Breast epithelium (tissue), 4 donors: ENCODE measurements at places on chromosomes 3 and 15.

- peak; percentile 44 for DNase-seq
Measured at GRCh38 chr3:62607287-62608029, 234.1 kb upstream of the FEZF2 start.

DNA sequence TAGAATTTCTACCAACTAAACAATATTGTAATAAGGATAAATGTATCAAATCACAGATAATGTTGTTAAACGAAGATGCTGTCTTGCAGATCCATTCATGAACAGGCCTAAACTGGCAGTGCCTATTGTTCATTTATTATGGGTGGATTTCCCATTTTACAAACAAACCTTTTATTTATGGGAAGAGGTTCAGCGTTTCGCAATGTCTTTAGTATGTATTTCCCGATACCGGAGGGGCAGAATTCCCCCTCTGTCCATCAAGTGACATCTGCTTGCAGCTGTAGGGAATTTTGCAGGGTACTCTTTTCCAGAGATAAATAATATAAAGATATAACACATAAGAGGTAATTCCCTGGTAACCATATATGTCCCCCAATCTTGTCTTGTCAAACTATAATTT is 5.7 kb downstream of the CEP19 start:
- DNase-seq, result no peak

- DNase-seq, result no peak
Measured at GRCh38 chr3:3154879-3155610, 24.4 kb downstream of the CRBN start.

- DNase-seq, result no peak
Measured at GRCh38 chr15:101122266-101122665, 129.6 kb downstream of the CHSY1 start.

DNA sequence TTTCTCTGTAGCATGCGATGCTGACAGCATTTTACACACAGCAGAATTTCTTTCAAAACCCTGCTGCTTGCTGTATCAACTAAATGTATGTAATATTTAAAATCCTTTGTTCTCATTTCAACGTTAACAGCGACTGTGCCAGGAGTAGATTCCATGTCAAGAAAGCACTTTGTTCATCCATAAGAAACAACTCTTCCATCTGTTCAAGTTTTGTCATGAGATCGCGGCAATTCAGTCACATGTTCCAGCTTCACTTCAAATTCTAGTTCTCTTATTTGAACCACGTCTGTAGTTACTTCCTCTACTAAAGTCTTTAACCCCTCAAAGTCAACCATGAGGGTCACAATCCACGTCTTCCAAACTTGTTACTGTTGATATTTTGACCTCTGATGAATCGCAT is 50.6 kb downstream of the SMARCC1 start:
- no peak for DNase-seq

- DNase-seq, result no peak
Measured at GRCh38 chr3:183210341-183210740, 42.7 kb upstream of the B3GNT5 start.

DNA sequence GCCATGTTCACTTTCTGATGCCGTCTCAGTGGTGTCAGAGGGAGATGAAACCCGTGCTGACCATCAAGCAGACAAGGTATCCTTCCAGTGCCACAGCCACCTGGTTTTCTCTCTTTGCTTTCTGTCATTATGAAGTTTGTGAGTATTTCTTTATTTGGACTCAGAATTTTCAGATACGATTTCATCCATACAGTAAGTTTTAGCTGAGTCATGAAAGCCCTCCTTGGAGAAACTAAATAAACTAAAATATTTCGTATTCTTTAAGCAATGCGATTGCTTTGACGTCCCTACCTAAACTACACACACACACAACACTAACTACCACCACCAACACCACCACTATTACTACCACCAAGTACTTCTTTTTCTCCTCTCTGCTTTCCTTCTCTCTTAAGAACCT is 350.1 kb downstream of the NTRK3 start:
- DNase-seq, result no peak

GRCh38 chr15:98881526-98882520 is 125.8 kb downstream of the PGPEP1L start:
- no peak for DNase-seq

DNA sequence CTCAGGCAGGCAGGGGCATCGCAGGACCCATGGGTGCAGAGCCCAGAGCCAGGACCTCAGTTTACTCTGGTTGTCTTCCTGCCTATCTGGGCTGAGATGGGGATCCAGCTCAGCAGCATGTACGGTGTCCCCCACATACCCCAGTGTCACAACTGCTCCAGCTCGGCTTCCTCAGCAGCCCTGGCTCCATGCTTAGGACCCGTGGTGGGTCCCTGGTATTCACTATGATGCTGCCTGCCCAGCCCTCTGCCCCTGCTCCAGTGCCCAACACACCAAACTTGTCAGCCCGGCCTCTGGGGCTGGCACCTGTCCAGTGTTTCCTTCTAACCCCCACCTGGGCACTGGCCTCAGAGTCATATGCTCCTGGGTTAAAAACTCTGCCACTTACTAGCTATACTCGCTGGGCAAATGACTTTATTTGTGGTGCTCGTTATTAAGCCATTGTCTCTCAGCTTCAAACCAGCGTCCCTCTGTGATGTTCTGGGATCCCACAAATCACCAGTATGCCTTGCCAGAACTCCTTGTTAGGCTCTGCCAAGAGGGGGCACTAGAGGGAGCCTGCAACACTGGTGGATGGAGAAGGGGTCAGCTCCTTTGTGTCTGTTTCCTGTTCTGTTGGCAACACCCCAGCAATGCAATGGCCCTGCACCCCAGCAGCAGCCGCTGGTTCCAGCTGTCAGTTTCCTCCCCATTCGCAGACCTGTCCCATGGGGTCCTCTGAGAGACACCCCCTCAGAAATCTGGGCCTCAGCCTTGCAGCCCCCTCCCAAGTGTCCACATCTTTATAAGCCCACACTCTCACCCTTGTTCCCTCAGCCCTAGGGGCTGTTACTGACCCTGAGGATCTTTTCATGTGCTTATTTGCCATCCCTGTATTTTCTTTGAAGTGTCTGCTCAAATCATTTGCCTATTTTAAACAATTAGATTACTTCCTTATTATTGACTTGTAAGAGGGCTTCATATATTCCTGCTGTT is 24.1 kb upstream of the MRPS22 start:
- no peak for DNase-seq

DNA sequence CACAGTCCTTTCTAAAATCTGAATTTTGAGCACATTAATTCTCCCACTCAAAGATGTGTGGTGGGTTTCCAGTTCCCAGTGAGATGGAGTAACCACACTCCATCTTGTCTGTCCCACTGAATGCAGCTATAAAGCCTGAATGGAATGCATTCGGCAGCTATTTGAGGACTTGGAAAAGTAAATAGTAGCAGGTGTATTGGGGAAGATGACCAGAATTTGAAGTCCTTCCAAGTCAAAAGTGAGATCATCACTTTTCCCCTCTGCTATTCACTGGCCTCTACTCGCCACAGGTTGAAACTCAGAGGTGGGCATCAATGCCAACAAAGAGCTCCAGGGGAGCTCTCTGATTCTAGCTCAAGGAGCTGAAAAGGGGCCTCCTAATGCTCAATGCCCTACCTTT is 8.1 kb upstream of the GNB5 start:
- DNase-seq, result no peak

DNA sequence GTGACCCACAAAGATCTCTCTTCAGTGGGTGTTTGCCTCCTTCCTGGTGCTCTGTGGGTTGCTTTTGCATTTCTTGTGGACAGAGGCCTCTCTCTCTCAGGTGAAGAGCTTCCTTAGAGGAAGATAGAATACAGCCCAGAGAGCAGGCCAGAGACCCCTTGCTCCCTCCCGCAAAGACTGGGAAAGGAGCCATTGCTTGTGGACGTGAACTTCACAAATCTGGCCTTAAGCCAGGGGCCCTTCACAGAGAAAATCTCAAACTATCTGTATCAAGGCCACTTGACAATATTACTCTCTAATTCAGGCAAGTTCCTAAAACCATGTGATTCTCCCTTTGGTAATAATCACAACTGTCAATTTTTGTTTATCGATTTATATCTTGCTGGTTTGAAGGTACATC is 30.4 kb upstream of the CLK3 start:
- DNase-seq, result no peak

DNA sequence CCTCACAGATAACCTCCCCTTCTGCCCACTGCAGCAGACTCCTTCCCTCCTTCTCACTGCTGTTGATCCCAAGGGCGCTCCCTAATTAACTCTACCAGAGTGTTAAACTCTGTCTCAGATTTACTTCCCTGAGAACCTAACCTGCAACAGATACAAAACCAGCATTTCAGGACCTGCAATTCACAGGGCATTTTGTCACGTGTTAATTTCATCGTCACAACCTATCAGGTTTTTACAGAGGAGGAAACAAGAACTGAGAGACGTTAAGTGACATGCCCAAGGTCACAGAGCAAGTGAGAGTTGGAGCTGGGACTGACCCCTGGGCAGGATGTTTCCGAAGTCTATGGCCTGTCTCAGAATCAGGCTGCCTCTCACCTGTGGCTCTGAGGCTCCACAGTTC is 223.9 kb downstream of the UACA start:
- no peak for DNase-seq

- DNase-seq, result no peak
Measured at GRCh38 chr3:99984668-99985067, 129.6 kb downstream of the FILIP1L start.

GRCh38 chr3:46693038-46693891 is at the start of gene ALS2CL:
TSS of gene ALS2CL (minus strand) at chr3:46693679. CDS start at chr3:46689440, 4,239 bp downstream.
- DNase-seq, result peak; percentile 57

- DNase-seq, result no peak
Measured at GRCh38 chr3:47436180-47436579, 39.6 kb downstream of the SCAP start.

GRCh38 chr3:16388850-16389441 is 123.9 kb downstream of the OXNAD1 start:
- no peak for DNase-seq

DNA sequence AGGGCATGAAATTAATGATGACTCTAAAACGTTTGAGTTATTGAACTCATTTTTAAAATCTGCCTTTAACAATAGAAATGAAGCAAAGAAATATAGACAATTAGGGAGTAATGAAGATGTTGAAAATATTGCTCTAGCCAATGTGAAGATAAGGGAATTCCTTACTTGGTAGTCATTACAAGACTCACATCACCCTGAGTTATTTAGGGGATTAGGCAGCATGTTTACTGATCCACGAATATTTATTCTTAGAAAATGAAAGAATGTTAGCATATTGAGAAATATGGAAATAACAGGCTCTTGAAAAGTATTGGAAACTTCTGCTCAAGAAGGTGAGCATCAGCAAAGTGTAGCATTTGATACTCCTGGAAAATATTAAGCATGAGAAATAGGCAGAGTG is 398.1 kb upstream of the ARPP21 start:
- no peak for DNase-seq

DNA sequence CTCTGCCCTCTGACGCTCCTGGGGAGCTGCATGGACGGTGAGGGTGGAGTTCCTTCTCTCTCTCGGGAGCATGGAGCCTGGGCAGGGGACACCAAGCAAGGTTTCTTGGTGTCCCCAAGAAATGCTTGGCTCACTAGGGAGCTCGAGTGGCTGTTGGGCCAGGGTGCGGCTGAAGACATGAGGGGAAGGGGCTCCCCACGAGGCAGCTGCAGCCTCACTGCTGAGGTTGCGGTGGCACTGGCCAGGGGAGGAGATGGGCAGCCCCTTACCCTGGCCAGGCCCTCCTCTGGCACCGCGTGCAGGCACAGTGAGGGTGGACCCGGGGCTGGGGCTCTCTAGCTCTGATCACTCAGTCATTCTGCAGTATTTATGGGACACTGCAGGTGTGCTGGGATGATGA is 43.5 kb upstream of the SLC41A3 start:
- DNase-seq, result peak; percentile 28

DNA sequence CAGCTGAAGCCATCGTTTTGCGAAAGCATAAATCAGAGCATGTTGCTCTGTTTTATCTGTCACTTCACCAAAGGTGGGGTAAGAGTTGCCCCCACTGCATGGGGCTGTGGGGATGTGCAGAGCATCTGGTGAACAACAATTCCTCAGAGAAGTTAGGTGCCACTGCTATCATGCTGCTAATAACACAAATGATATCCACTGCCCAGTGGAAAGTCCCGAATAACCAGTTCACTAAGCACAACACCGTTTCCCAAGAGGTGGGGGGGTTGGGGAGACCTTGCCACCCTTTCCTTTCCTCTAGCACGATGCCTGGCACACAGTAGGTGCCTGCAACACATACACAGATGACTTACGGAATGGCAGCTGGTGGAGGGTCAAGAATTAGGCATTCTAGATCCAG is 38.6 kb downstream of the FAM3D start:
- DNase-seq, result no peak

DNA sequence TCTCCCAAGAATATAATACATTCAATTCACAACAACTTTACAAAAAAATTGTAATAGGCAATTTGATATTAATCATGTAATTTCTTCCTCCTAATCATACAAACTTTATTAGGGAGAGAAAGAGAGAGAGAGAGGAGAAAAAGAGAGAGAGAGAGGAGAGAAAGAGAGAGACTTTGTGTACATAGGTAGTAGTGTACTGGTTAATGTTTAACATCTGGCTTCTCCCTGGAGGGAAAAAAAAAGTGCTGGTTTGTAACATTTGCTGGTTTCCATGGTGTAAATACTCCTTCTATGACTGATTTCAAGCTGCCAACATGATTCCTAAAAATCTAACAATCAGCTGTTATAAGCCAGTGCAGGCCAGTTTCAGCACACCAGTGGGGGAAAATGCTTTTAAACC is 98.0 kb upstream of the ARHGEF26 start:
- DNase-seq, result no peak

- no peak for DNase-seq
Measured at GRCh38 chr3:79140708-79141107, 627.1 kb downstream of the ROBO1 start.

- DNase-seq, result no peak
Measured at GRCh38 chr3:126758026-126758425, 54.0 kb downstream of the CHCHD6 start.

- DNase-seq, result no peak
Measured at GRCh38 chr15:63160638-63161037, 3.4 kb upstream of the RPS27L start.

- DNase-seq, result no peak
Measured at GRCh38 chr3:57147071-57147470, 18.1 kb downstream of the IL17RD start.

DNA sequence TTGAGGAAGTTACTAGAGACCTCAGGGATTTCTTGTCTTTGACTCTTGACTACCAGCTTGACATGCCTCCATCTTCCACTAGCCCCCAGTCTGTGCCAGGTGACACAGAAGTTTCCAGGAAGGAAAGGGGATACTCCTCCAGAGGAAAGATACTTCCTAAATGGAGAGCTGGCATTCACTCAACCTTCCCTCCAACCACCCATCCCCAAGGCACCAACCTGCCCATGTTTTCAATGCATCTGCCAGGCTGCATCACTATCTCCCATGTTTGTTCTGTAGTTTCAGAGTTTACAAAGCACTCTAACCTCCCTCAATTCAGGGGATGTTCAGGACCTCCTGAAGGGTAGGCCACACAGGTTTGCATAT is 198.4 kb upstream of the LPP start:
- no peak for DNase-seq
